ENCODE measurements at places on chromosomes 1 and 21. TPM values are rescaled to one million over a fixed set of nuclear protein-coding genes. Genes with fewer than 3 reads are reported as not detected.

The SYT14 gene
- total RNA-seq: 10.6 TPM

The AGMAT gene
- total RNA-seq: 5.5 TPM

The TPR gene
- total RNA-seq: 120 TPM

The CFHR1 gene
- 0.16 TPM for total RNA-seq

The SRRM1 gene
- total RNA-seq: 202 TPM

Data from WTC11 (cell line).